ENCODE measurements at places on chromosomes 11 and 22. TPM values are rescaled to one million over a fixed set of nuclear protein-coding genes. Genes with fewer than 3 reads are reported as not detected.

The C11orf71 gene
- total RNA-seq, result 4.1 TPM

The C1QTNF5 gene
- 63.0 TPM for total RNA-seq

The C11orf91 gene
- 2.2 TPM for total RNA-seq

The ACR gene
- 0.65 TPM for total RNA-seq

The UCP3 gene
- total RNA-seq, result 1.1 TPM

The YPEL4 gene
- total RNA-seq, result 1.3 TPM

The TYR gene
- not detected for total RNA-seq

Measured in posterior vena cava (tissue), 2 donors.